ENCODE measurements at places on chromosomes 4 and X.

GRCh38 chr4:77856152-77856551 lies 6.5 kb upstream of the MRPL1 start:
- no peak for DNase-seq

DNA sequence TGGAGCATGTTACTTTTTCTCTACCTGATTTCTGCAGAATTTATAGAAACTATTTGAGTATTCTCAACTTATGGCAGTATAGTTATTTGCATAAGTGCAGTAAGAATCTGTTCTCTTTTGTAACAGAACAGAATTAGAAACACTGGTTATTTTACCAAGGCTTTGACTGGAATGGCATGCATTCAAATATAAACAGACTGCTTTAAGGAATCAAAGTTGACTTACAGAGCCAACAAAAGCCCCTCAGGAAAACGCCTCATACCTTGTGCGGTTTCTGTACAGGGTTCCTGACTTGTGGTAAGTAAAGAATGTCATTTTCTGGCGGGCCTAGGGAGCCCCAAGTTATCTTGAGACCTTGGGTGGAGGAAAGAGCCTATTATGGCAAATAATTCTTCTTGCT lies 97.1 kb downstream of the GPR143 start:
- no peak for DNase-seq

GRCh38 chr4:7432531-7433375 lies 2.0 kb downstream of the PSAPL1 start:
- DNase-seq: no peak

GRCh38 chrX:39163581-39164126 lies 362.4 kb downstream of the MID1IP1 start:
- no peak for DNase-seq

GRCh38 chr4:111323496-111323895 lies 700.6 kb upstream of the PITX2 start:
- no peak for DNase-seq

GRCh38 chr4:48478273-48478672 lies 4.9 kb upstream of the SLC10A4 start:
- DNase-seq: no peak

GRCh38 chr4:7725951-7726350 lies 213.7 kb downstream of the AFAP1 start:
- DNase-seq: no peak

DNA sequence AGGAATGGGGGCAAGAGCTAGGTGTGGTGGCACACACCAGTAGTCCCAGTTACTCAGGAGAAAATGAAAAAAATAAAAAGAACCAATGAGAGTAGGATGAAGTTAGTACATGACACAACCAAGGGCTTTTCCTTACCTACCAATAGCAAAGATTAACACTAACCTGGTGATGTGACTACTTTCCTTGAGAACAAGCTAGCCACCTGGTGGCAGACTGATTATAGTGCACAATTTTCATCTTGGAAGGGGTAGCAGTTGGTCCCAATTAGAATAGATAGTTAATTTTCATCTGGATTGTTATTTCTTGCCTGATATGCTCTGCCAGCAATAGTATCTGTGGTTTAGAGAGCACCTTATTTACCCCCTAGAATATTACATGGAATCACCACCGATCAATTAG lies 1216.8 kb upstream of the PABPC4L start:
- DNase-seq: no peak

GRCh38 chr4:187480146-187481145 lies 515.1 kb upstream of the ZFP42 start:
- no peak for DNase-seq

GRCh38 chr4:184450045-184450444 lies 24.3 kb downstream of the IRF2 start:
- no peak for DNase-seq

- DNase-seq: no peak
These were observed 1.4 kb downstream of the ZFX start for GRCh38 chrX:24150898-24151297.

GRCh38 chrX:136899221-136899620 lies 18.7 kb upstream of the RBMX start:
- no peak for DNase-seq

DNA sequence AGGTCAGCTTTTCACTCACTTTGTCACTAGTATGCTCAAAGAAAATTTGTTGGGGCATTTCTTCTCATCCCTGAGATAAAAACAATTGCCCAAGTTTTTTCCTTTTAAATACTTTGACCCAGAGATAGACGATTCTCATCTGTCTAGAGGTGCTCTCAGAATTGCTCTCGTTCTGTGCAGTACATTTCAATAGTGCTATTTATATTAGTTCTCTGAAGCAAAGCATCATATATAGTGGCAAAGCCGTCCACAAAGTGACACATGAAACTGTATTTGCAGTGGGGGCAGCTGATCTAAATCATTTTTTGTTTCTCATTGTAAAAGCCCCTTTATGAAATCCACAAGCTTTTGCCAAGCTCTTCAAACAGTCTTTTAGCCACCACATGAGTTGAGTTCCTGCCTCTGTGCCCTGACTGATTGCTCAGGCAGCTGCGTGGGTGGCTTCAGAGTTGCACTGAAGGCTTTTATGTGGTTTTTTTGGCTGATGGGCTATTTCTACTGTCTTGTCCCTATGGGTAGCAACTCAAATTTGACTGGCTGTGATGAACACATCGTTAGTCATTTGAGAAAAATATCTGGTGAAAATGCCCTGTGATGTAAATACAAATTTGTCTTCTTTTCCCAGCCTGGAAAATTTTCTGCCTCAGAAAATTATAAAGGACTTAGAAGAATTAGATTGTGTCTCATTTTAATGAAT lies 119.1 kb upstream of the OTUD4 start:
- DNase-seq: no peak

DNA sequence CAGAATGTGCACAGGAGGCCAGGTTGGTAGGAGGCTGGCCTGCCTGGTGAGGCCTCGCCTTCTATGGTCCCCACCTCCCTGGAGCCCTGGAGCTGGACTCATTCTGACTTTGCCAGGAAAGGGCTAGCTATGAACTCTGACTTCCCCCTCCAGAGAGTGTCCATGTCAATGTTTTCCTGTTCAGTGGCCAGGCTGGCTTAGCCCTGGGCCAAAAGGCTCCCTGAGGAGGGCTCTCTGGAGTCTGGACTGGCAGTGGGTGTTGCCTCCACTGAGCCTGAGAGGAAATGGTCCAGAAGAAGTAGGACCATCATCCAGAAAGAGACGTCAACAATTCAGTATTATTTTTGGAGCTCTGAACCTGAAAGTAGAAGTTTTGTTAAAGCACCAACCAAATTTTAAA lies 178.7 kb downstream of the CHIC2 start:
- no peak for DNase-seq
